ENCODE measurements at places on chromosomes 6 and 20.

- no peak for DNase-seq
These were observed 27.6 kb downstream of the POLR1C start for GRCh38 chr6:43544461-43544860.

DNA sequence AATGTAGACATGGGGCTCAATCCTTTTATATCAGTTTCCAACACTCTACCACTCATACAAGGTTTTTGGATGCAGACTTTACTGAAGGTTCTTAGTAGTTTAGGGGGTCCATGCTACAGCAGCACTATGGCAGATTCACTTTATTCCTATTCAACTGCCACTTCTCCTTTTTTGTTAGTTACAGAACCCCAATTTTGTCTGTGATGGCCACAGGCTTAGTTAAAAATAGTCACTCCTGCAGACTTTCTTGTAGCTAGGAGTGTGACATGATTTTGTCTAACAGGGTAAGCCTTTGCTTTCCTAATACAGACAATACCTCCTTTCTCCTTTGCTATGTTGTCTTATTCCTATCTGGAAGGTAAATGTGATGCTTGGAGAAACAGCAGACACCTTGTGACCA, 90.0 kb upstream of the SLC24A3 start:
- DNase-seq: no peak

DNA sequence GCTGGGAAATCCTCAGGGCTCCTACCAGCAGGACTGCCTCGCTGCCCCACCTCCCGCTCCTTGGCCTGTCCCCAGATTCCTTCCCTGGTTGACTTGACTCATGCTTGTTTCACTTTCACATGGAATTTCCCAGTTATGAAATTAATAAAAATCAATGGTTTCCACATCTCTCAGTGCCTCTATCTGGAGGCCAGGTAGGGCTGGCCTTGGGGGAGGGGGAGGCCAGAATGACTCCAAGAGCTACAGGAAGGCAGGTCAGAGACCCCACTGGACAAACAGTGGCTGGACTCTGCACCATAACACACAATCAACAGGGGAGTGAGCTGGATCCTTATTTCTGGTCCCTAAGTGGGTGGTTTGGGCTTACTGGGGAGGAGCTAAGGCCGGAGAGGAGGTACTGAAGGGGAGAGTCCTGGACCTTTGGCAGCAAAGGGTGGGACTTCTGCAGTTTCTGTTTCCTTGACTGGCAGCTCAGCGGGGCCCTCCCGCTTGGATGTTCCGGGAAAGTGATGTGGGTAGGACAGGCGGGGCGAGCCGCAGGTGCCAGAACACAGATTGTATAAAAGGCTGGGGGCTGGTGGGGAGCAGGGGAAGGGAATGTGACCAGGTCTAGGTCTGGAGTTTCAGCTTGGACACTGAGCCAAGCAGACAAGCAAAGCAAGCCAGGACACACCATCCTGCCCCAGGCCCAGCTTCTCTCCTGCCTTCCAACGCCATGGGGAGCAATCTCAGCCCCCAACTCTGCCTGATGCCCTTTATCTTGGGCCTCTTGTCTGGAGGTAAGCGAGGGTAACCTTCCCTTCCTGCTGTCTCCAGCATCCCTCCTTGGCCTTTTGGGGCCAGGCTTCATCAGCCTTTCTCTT, at the start of gene CFB:
TSS of gene CFB (plus strand) at position 589 of the 863 bp plus-strand sequence. CDS start at position 716, 127 bp downstream.
- no peak for DNase-seq

DNA sequence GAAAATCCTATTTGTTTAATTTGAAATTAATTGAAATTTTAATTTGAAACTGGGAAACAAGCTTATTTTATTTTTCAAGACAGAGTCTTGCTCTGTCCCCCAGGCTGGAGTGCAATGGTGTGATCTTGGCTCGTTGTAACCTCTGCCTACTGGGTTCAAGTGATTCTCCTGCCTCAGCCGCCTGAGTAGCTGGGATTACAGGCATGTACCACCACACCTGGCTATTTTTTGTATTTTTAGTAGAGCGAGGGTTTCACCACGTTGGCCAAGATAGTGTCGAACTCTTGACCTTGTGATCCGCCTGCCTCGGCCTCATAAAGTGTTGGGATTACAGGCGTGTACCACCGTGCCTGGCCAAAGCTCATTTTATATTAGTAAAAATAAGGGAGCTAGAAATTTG, 4.2 kb downstream of the SRSF3 start:
- no peak for DNase-seq
